ENCODE measurements at places on chromosomes 11 and 22.

DNA sequence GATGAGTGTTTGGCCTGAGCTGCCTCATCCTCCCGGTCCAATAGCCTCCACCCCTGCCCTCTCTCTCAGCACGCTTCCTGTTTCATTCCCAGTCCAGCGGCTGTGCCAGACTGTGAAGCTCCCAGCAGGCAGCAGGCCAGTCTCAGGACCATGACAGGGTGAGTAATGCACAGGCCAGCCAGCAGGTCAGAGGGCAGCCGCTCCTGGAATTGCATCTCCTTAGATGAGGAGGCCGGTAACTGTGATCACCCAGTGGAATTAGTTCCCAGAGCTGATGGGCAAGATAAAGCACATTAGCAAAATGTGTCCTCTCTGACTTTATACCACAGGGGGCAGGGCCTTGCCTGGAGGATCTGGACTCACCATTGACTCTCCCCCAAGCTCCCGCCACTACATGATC is 251.2 kb downstream of the ETS1 start:
- DNase-seq = peak; percentile 99

DNA sequence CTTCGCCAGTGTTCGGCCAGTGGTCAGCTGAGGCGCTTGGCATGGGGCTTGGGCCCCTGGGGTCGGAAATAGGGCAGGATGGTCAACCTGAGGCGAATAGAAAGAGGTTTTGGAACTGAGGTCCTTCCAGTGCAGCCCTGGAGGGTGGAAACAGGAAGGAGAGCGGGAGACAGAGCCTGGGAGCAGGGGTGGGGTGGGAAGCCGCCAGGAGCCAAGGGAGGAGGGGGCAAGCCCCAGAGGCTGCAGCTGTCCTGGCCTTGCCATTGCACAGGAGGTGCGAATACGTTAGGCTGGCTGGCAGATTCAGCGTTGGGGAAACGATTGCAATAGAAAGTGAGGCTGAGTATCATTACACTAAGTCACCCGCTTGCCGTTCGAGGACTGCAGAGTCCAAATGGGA is 13.9 kb upstream of the KCTD17 start:
- DNase-seq = no peak

DNA sequence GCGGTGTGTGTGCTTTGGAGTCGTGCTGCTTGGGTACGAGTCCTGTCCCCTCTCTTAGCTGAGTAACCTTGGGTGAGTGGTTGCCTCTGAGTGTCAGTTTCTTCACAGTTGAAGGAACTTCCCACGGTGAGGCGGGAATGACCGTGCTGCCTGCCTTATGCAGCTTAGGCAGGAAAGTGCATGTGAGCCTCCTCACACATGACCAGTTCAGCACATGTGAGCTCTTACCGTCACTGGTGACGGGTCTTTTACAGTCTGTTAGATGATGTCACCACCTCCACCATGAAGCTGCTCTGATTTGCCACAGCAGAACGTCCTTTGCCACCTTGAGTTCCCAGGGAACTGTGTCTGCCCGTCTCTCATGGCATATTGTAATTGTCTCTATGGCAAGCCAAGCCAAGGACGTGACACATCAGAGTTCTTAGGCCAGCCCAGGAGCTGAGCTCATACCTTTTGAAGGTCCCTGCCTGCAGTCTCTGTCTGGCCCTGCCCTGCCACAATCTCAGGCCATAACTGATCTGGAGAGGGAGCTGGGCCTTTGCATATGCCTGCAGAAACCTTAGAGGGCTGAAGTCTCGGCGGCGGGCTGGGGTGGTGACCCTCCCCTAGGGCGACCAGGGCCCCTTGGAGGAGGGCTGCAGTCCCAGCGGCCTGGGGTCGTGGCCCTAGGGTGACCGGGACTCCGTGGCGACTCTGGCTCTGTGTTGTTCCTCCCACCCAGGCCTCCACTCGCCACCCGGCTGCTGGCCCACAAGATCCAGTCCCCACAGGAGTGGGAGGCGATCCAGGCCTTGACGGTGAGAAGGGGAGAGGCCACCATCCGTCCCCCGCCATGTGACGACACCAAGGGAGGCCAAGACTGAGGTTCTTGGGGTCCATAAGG is 7.8 kb downstream of the GGA1 start:
- no peak for DNase-seq

- DNase-seq = no peak
Measured at GRCh38 chr11:117730208-117730800, 66.7 kb downstream of the DSCAML1 start.

All from EH (cell line).